ENCODE measurements at places on chromosomes 3 and 15. TPM values are rescaled to one million over a fixed set of nuclear protein-coding genes. Genes with fewer than 3 reads are reported as not detected.

Gene RETNLB
- not detected for polyA plus RNA-seq

Gene MSL2
- 13.3 TPM for polyA plus RNA-seq

Gene SLC15A2
- polyA plus RNA-seq: 4.7 TPM

Gene IL16
- polyA plus RNA-seq: 114 TPM

Gene GYG1
- 28.5 TPM for polyA plus RNA-seq

Gene TF
- polyA plus RNA-seq: 15.5 TPM

Gene SKOR1
- polyA plus RNA-seq: 0.20 TPM

Gene ADAMTS9
- 9.1 TPM for polyA plus RNA-seq

Gene HDAC11
- polyA plus RNA-seq: 3.3 TPM

Gene ZNF620
- polyA plus RNA-seq: 2.4 TPM

Gene NANOGP8
- polyA plus RNA-seq: not detected

Gene ARGFX
- not detected for polyA plus RNA-seq

Gene ILDR1
- polyA plus RNA-seq: 0.26 TPM

Gene MNS1
- polyA plus RNA-seq: 1.3 TPM

Gene ZPLD1
- not detected for polyA plus RNA-seq

Gene ETV5
- 8.9 TPM for polyA plus RNA-seq

Gene THRB
- polyA plus RNA-seq: 1.9 TPM

Gene TUSC7
- polyA plus RNA-seq: not detected

Gene SPINK8
- 0.35 TPM for polyA plus RNA-seq

Gene CHRM5
- not detected for polyA plus RNA-seq

Gene PIERCE2
- polyA plus RNA-seq: 1.6 TPM

Gene GOLGA8Q
- 0.77 TPM for polyA plus RNA-seq

Gene GABRA5
- polyA plus RNA-seq: 0.04 TPM

Gene ITIH4
- 54.2 TPM for polyA plus RNA-seq

Data from spleen (tissue), 13 donors.